Motor neuron (in vitro differentiated cells): ENCODE measurements at places on chromosomes 11 and 22. TPM values are rescaled to one million over a fixed set of nuclear protein-coding genes. Genes with fewer than 3 reads are reported as not detected.

DNA sequence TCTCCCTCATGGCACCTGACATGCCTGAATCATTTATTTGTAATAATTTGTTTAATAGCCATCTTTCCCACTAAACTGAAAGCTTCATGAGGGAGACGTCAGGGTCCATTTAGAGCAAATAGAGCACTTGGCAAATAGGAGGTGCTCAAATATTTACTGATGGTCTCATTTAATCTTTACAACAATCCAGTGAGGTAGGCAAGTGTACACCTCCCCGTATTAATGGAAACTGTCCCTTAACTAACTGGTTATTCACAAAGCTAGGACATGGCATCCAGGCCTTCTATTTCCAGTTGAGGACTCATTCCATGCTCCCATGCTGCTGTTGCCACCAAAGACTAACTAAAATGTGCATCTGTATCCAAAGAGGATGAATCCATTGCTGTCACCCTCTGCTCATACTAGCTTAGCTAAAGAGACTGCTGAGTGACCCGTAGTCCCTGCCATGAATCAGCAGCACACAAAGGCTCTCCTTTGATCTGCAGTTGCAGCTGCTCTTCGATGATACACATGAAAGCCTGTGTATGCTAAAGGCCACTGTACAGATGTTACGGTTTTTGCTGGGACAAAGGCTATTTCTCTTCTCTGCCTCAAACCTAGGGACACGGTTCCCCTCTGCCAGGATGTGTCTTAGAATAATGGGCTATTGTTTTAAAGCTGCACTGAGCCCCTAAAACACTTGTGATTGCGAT lies 82.6 kb downstream of the RAB30 start:
- no peak for ATAC-seq

DNA sequence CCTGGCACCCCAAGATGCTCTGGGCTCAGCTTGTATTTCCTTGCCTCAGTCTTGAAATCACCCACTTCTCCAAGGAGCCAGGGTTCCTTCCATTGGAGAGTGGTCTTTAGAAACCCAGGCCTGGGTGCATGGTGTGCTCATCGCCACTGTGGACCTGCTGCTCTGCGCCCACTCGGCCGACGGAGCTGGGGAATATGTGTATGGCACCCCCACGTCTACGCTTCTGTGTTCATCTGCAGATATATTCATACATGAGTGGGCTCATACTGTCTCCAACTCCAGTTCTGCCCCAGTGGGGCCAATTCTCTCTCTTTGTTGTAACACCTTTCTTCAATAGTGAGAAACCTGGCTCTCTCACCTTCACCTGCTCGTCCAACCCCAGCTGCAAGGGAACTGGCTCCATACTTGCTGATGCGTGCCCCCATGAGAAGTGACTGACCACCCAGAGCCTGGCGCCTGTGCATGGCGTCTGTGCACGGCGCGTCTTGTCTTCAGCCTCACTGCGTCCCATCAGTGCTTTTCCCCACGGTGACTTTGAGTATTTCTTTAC lies 39.8 kb downstream of the KCNQ1 start:
- ATAC-seq: no peak

- ATAC-seq: no peak
These were observed 20.2 kb upstream of the IFITM3 start for GRCh38 chr11:340539-341512.

DNA sequence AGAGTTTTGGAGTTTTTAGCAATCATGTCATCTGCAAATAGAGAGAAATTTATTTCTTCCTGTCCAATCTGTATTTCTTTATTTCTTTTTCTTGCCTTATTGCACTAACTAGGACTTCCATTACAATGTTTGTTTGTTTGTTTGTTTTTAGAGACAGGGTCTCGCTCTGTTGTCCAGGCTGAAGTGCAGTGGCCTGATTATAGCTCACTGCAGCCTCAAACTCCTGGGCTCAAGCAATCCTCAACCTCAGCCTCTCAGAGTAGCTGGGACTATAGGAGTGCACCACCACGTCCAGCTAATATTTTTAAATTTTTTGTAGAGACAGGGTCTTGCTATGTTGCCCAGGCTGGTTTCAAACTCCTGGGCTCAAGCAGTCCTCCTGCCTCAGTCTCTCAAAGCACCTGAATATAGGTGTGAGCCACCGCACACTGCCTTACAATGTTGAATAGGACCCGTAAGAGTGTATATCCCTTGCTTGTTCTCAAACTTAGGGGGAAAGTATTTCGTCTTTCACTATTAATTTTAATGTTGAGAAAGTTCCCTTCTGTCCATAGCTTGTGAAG lies 29.6 kb upstream of the MAPK1 start:
- no peak for ATAC-seq

- ATAC-seq: no peak
These were observed 132.4 kb downstream of the NOX4 start for GRCh38 chr11:89358761-89359160.

- ATAC-seq: peak; percentile 6
These were observed 28.3 kb downstream of the CDKN1C start for GRCh38 chr11:2857276-2857675.

DNA sequence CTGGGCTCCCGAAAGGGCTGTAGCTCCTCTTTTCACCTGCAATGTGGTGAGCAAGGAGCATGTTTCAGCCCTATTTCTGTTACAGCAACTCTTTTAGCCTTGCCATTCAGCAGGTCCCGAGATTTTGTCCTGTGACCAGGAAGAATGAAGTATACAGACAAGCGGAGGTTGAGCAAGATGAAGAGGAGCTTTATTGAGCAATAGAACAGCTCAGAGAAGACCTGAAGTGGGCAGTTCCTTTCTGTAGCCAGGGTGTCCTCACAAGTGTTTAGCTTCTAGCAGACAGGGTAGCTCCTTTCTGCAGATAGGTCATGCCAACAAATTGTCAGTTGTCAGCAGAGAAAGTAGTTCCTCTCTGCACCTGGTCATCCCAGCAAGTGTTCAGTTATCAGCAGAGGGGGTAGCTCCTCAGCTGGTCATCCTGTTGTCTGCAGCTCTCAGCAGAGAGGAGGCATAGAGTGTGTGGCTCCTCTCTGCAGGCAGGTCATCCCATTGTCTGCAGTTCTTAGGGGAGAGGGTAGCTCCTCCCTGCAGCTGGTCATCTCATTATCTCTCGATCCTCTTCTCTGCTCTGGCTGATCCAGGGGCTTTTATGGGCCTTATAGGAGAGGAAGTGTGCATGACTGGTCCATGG lies 5.4 kb upstream of the OR56A4 start:
- ATAC-seq: no peak

DNA sequence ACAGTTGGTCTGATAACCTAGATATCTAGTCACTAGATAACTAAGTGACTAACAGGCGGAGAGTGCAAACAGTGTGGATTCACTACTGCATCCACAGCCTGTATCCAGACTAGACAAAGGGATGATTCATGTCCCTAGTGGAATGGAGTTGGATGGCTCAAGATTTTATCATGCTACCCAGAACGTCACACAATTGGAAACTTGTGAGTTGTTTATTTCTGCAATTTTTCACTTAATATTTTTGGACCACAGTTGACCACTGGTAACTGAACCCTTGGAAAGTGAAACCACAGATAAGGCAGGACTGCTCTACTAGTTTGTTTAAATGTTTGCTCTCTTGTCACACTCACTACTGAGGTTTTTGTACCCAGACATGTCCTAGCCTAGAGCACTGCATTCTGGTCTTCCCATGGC lies 76.0 kb downstream of the UBASH3B start:
- no peak for ATAC-seq

- ATAC-seq: peak; percentile 41
These were observed 687.8 kb downstream of the KCNA4 start for GRCh38 chr11:29328961-29329441.

GRCh38 chr11:126918556-126918955 lies 82.0 kb downstream of the KIRREL3 start:
- ATAC-seq: no peak

DNA sequence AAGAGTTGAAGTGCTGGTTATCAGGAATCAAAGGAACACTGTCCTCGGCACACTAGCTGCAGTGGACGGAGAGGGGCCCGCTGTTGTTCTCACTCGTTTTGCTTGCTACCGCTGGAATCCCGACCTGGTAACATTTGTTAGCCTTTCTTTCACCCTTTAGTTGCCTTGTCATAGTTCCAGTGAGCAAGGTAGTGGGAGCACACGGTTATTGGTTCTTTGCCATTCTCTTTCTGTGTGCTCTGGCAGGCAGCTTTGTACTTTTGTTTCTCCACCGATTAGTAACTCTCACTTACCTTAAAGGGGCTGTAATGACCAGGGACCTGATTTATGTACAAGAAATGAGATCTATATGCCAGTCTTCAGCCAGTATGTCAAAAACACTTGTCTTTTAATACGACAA lies 1.8 kb downstream of the DEPDC7 start:
- no peak for ATAC-seq

GRCh38 chr11:1568441-1568911 lies 3.6 kb downstream of the DUSP8 start:
- ATAC-seq: no peak

DNA sequence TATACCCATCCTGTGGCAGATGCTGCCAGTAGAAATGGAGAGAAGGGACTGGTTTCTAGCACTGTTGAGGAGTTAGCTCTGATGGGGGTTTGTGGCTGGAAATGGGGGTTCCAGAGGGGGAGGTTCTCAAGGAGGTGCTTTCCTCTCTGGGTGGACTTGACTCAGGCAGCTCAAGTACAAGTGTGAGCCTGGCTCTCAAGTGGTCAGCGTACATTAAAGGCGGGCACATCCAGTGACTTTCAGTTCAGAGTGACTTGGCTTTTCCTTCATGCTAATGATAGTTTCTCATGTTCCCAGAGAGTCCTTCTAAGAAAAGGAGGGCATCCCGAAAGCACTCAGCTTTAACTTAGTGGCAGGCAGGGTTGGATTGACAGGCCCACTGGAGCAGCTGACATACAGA lies 58.9 kb upstream of the HORMAD2 start:
- no peak for ATAC-seq

DNA sequence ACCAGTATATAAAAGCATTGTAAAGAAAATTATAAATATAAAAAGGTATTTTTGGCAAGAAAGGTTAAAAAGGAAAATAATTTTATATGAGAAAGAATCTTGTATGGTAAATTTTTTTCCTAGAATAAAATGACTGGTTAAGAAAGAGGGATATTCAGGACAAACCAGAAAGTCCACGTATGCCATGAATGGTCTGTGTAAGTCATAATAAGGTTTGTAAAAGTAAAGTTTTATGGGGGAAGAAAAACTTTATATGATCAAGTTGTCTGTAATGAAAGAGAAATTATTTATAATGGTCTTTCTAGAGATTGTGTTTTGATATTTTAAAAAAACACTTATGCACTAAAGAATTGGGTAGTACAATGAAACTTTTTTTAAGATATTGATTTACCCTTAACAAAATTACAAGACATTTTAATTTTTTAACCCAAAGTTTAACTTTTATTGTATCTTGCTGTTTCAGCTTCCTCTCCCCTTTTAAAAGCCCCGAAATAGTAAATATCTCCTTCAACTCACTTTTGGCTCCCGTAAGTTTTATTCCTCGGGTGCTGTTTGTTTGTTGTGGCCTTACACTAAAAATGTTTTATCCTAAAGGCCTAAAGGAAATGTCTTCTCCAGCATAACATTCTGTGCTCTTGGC lies 47.7 kb downstream of the AMOTL1 start:
- no peak for ATAC-seq

DNA sequence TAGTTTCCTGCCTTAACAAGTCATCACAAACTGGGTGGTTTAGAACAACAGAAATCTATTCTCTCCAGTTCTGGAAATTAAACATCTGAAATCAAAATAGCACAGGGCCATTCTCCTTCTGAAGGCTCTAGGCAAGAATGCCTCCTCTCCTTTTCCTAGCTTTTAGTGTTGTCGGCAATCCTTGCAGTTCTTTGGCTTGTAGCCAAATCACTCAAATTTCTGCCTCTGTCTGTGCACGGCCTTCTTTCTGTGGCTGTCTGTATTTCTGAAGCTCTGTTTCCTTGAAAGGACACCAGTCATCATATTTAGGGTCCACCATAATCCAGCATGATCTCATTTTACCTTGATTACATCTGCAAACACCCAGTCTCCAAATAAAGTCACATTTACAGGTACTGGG lies 795.5 kb downstream of the METTL15 start:
- no peak for ATAC-seq

DNA sequence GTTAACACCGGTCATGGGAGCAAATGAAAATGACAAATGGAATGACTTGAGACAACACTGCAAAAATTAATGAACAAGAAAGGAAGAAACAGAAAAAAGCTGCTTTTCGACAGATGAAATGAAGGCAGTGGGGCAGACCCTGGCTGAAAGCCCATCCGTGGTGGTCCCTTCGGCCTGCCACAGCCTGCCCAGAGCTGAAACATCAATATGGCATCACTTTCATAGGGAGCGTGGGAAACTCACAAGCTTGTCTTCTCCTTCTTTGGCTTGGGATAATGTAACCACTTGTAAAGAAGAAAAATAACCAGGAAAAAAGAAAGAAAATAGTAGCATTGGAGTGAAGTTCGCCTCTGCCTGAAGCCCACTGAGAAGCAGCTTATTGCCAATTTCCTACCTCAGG lies 78.8 kb downstream of the CTTN start:
- ATAC-seq: peak; percentile 2

- no peak for ATAC-seq
These were observed 131.0 kb upstream of the LDLRAD3 start for GRCh38 chr11:35812828-35813227.

- ATAC-seq: no peak
These were observed 24.7 kb downstream of the SIK3 start for GRCh38 chr11:117073539-117073938.

DNA sequence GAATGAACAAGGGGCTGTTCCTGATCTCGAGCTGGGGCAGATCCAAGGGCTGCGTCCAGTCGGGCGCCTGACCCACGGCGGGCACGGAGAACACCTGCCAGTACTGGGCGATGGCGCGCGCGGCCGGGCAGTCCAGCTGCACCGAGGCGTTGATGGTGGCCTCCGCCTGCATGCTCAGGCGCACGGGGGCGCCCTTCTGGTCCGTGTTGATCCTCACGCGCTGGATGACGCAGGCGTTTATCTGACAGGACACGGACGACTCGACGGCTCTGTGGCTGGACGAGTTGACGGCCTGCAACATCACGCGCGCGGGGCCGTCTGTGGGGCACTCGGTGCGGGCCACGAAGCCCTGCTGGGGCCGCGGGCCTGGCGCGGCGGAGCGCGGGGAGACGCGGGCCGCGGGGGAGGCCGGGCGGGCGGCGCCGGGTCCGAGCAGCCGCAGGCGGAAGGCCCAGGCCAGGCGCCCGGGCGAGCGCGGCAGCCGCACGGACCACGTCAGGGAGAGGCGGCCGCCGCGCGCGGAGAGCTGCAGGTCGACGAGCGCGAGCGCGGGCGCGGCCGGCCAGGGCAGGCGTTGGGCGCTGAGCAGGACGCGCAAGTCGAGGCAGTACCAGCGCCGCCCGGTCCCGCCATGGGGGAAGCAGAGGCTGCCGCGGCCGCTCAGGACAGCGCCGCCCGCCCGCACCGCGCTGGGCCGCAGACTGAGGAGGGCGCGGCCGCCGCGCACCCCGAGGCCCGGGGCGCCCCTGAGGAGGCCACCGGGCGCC lies 511 bp downstream of the PKDREJ start:
- ATAC-seq: peak; percentile 51

Gene RTN4R
- 1.0 and 2.4 TPM in 2 replicates for total RNA-seq

Gene SLC22A9
- total RNA-seq: not detected in 2 replicates

Gene PGR
- 0.52 and 0.73 TPM in 2 replicates for total RNA-seq

Gene OR51E2
- total RNA-seq: not detected in 2 replicates

Gene BBOX1
- total RNA-seq: 0.65 and 1.0 TPM in 2 replicates

Gene APOA5
- 0.22 TPM in 1 of 2 replicates, not detected in the other for total RNA-seq

Gene NXPE2
- total RNA-seq: 0.15 TPM in 1 of 2 replicates, not detected in the other

Gene IL18
- total RNA-seq: 1.1 and 1.7 TPM in 2 replicates

Gene MN1
- total RNA-seq: 7.8 and 8.0 TPM in 2 replicates

Gene APOBEC3G
- total RNA-seq: 3.1 and 5.7 TPM in 2 replicates

Gene OR51B4
- total RNA-seq: 0.66 and 0.90 TPM in 2 replicates

Gene ALKBH8
- total RNA-seq: 8.1 and 9.7 TPM in 2 replicates
